ENCODE measurements at places on chromosomes 11 and 22.

DNA sequence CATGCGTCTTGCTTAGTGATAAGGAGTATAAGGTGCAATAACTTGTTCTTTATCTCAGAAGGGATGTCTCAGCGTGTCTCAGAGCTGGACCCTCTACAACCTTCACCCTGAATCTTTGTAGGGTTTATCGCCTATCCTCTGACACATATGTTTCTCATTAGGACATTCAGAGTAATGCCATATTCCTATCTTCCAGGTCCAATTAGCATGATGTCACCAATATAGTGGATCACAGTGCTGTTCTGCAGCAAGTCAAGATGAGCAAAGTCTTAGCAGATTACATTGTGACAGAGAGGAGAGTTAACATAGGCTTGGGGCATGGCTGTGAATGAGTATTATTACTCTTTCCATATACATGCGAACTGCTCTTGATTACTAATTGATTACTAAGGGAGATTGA is 110.3 kb upstream of the CLPB start:
- no peak for DNase-seq

DNA sequence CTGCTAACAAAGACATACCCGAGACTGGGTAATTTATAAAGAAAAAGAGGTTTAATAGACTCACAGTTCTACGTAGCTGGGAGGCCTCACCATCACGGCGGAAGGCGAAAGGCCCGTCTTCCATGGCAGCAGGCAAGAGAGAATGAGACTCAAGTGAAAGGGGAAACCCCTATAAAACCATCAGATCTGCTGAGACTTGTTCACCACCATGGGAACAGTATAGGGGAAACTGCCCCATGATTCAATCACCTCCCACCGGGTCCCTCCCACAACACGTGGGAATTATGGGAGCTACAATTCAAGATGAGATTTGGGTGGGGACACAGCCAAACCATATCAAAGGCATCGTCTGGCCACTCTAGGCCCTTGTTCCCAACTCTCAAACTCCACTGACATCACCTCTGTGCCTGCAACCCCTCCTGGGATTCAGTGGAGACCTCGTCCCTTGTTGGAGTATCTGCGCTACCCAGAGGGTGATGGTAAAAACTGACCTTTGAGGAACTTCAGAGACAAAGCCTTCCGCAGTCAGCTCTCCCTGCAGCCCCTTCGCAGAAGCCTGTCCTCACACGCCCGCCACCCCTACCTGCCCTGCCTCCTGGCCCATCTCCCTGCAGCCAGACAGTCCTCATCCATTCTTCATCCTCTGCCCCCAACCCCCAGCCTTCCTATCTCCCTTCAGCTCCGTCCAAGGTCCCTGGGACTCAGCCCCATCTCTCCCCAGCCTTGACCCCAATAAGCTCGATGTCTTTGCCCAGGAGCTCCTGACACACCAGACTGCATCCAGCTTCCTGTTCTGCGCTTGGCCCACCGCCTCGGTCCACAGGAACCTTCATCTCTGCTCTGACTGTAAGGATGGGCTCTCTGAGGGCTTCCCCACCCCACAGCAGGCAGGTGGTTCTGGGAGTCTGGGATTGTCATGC is 15.8 kb downstream of the CCND1 start:
- DNase-seq, result no peak

DNA sequence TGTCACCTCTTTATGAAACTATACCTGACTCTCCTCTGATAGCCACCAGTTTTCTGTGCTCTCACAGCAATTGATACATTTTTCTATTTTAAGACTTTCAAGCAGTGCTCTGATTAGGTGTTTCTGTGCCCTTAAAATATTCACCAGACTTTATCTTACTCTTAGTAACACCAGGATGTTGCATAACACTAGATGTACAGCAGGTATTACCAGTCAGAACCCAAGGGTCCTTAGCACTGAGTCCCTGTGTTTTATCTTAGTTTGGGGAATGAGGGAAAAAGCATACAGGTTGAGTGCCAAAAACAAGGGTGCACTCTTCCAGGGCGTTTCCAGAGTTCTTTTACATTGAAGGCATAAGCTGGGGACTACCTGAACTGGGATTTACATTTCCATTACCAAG is 51.4 kb downstream of the COPB1 start:
- no peak for DNase-seq

GRCh38 chr11:130772266-130773227 is 143.7 kb downstream of the SNX19 start:
- DNase-seq, result no peak

GRCh38 chr11:68215087-68215445 is 2.0 kb upstream of the KMT5B start:
- DNase-seq, result peak; percentile 38
